Body of pancreas (tissue), 4 donors: ENCODE measurements at places on chromosomes 4 and X. TPM values are rescaled to one million over a fixed set of nuclear protein-coding genes. Genes with fewer than 3 reads are reported as not detected.

The DUSP21 gene
- not detected for total RNA-seq

The GPR119 gene
- total RNA-seq: 1.8 TPM

The KIAA0232 gene
- 15.0 TPM for total RNA-seq

The PWWP3B gene
- 6.0 TPM for total RNA-seq

The CNKSR2 gene
- 9.9 TPM for total RNA-seq

The NONO gene
- total RNA-seq: 132 TPM

The ASB12 gene
- not detected for total RNA-seq

The ANXA3 gene
- total RNA-seq: 35.9 TPM

The HAUS3 gene
- total RNA-seq: 7.3 TPM

The SUPT20HL1 gene
- total RNA-seq: 0.26 TPM

The TBC1D25 gene
- total RNA-seq: 5.9 TPM

The PRSS12 gene
- total RNA-seq: 12.2 TPM

The ARR3 gene
- not detected for total RNA-seq

The BEX5 gene
- 4.3 TPM for total RNA-seq

The C1QTNF7 gene
- total RNA-seq: 4.4 TPM

The CA5B gene
- total RNA-seq: 6.6 TPM

The GLUD2 gene
- 4.0 TPM for total RNA-seq

The TCEAL2 gene
- 2.3 TPM for total RNA-seq

The FAAH2 gene
- 7.3 TPM for total RNA-seq

The CYBB gene
- total RNA-seq: 3.6 TPM

The SULT1E1 gene
- not detected for total RNA-seq

The CASP6 gene
- 9.6 TPM for total RNA-seq

The SLC10A7 gene
- 13.5 TPM for total RNA-seq

The TSPAN6 gene
- total RNA-seq: 19.2 TPM

The CSTF2 gene
- total RNA-seq: 9.9 TPM

The UGT2B10 gene
- not detected for total RNA-seq

The MND1 gene
- total RNA-seq: not detected

The CPXCR1 gene
- not detected for total RNA-seq

The TMEM271 gene
- not detected for total RNA-seq

The COX7B2 gene
- not detected for total RNA-seq

The ATP11C gene
- 14.5 TPM for total RNA-seq

The PCDH7 gene
- total RNA-seq: 3.3 TPM

The SPANXN3 gene
- total RNA-seq: not detected

The GYPA gene
- total RNA-seq: not detected

The SPANXN4 gene
- total RNA-seq: not detected

The CXCL5 gene
- not detected for total RNA-seq

The TCP11X2 gene
- total RNA-seq: not detected

The ARHGEF6 gene
- 8.2 TPM for total RNA-seq

The ZCCHC18 gene
- total RNA-seq: 2.6 TPM
